ENCODE measurements at places on chromosomes 1 and 21. TPM values are rescaled to one million over a fixed set of nuclear protein-coding genes. Genes with fewer than 3 reads are reported as not detected.

Gene RGS5
- 148 TPM for total RNA-seq

DNA sequence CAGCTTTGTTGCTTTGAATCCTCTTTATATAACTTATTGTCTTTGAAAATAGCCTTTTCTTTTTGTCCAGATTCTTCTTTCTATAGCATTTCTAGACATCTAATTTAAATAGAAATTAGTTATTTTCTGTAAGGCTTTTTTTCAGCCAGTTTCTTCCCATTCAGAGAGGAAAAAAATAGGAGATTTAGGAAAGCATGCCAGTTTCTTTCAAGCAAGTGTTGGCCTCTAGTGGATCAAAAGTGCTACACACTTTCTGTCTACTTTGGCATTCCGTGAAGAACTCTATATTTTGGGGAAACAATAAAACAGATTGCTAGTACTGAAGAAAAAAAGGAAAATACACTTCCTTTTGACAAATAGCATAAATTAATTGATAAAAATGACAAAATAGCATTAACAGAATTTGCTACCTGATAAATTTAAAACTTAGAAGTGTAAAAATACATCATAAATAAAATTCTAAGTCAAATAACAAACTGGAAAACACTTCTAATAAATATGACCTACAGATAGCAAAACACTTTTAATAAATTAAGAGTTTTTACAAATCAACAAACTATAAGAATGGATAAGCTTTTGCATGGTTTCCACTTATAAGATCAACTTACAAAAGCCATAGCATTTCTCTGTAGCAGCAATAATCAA is 13.1 kb upstream of the EXO1 start:
- no peak for DNase-seq

DNA sequence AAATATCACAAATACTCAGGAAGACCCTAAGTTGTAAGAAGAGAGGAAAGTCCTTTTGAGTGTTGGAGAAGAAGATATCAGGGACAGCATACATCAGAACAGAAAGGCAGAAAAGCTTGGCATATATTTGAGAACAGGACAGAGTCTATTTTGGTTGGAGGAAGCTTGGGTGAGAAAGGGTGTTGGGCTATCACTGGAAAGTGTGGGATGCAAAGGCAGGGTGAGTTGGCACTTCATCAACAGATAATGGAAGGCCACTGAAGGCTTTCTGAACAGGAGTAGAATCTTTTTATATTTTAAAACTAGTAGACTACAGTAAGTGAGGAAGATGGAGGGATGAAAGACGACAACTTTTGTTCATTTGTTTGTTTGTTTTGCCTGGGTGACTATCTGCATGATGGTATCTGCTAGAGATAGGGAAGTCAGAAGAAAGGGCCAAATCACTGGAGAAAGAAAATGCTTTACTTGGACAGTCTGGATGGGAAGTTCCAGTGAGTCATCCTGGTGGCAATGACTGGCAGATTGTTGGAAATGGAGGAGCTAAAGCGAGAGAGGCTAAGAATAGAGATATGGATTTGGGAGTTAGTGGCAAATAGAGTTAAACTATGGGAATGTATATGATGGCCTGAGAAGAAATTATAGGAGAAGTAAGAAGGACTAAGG is 33.7 kb upstream of the KCNA2 start:
- no peak for DNase-seq

GRCh38 chr1:206794294-206794908 is 22.1 kb upstream of the IL10 start:
- no peak for DNase-seq

Gene CFAP141
- total RNA-seq: not detected

Gene KCNA2
- 1.5 TPM for total RNA-seq

DNA sequence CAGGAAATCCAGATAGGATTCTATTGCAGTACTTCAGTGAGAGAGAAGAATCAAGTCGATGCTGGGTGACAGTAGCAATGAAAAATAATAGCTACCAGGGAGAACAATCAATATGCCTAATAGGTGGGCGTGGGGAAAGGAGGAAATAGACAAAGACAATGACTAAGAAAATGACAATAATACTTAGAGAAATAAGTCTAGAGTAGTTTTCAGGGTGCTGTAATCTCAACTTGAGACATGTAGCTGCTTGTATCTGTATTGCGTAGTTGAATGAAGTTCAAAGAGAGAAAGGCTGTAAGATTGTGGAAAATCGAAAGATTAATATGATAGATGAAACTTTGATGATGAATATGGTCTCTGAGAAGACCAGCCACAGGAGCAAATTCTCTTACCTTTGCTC is 2.6 kb downstream of the STXBP3 start:
- DNase-seq: no peak

DNA sequence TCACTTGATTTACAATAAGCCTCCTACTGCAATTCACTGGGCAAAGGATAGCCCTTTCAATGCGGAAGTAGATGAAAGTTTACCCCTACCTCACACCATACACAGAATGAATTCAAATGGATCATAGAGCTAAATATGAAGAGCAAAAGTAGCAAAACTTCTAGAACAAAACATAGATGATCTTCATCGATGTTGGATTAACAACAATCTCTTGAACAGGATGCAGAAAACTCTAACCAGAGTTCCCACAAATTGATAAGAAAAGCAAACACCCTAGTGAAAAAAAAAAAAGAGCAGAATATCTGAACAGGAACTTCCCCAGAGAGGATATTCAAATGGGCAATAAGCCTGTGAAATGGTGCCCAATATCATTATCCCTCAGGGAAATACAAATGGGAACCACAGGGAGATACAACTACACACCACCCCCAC is 1.9 kb upstream of the UBASH3A start:
- DNase-seq: no peak

Gene ACTA1
- 8,188 TPM for total RNA-seq

DNA sequence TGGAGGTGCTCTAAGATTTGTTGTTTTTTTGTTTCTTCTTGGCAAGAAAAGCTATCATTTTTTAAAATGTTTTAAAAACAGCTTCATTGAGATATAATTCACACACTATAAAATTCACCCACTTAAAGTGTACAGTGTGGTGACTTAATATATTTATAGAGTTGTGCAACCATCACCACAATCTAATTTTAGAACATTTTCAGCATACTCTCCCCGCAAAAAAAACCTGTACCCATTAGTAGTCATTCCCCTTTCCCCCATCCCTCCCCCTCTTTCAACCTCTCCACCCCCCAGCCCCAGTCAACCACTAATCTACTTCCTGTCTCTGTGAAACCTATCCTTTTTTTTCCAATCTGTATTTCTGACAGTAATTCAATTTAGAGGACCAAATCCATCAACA is 30.6 kb downstream of the ZC3H11B start:
- DNase-seq: no peak

- no peak for DNase-seq
Observed at GRCh38 chr1:13929313-13929712, 229.3 kb downstream of the PRDM2 start.

Gene PRKAA2
- total RNA-seq: 156 TPM

DNA sequence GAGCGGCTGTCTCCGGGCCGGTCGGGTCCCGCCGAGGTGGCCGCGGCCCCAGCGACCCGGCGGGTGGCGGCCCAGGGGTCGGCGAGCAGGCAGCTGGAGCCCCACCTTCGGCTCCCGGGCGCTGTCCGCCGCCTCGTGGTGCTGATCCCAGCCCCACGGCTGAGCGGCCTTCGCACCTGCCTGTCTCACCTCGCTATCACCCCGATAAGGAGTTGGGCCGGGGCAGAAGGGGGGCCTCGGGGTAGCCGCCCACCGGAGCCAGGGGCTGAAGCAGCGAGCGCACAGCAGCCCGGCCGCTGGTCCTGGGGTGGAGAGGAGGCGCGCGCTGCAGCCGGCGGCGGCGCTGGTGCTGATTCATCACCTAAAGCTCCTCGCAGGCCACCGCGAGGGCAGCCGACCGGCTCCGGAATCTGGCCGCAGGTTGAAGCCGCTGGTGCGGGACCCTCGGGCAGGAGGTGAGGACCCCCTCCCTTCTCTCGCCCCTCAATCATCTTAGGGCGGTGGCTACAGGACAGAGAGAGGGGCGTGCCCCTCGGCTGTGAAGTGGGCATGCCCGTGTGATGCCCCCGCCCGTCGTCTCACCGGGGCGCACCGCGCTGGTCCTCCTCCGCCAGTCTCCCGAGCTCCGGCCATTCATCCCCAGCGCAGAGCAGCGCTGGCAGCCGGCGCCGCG is 575 bp downstream of the TRIM67 start:
- no peak for DNase-seq

GRCh38 chr1:200103966-200104583 is 76.6 kb downstream of the NR5A2 start:
- no peak for DNase-seq

GRCh38 chr1:86190873-86191272 is 34.3 kb upstream of the COL24A1 start:
- DNase-seq: no peak

Gene HTR6
- not detected for total RNA-seq

- DNase-seq: no peak
Observed at GRCh38 chr1:181789395-181789794, 272.1 kb downstream of the ZNF648 start.

- DNase-seq: no peak
Observed at GRCh38 chr1:26315874-26316850, 1.6 kb upstream of the CD52 start.

Gene VAMP4
- 12.5 TPM for total RNA-seq

DNA sequence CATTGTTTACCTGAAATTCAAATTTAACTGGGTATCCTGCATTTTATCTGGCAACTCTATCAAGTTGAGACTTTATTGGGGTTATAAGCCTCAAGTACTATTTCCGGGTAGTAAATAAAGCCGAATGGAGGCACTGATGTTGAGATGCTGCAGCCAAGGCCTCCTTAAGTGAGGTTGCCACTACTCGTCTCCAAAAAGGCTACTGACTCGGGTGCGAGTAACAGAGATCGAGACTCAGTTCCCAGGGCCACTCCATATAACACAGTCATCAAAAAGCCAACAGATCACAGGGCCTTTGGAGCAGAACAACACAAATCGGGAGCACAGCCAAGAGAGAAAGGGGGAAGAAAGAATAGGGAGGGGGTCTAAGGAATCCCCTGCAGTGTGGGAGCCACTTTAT is 524 bp downstream of the COPA start:
- DNase-seq: no peak

- no peak for DNase-seq
Observed at GRCh38 chr1:206081856-206082255, 28.9 kb downstream of the RHEX start.

GRCh38 chr1:231364192-231364591 is 26.1 kb downstream of the SPRTN start:
- no peak for DNase-seq

Gene RAB3B
- 0.02 TPM for total RNA-seq

- DNase-seq: no peak
Observed at GRCh38 chr1:27941671-27942540, 7.1 kb downstream of the SMPDL3B start.

- DNase-seq: no peak
Observed at GRCh38 chr1:173258479-173259264, 51.5 kb upstream of the TNFSF4 start.

DNA sequence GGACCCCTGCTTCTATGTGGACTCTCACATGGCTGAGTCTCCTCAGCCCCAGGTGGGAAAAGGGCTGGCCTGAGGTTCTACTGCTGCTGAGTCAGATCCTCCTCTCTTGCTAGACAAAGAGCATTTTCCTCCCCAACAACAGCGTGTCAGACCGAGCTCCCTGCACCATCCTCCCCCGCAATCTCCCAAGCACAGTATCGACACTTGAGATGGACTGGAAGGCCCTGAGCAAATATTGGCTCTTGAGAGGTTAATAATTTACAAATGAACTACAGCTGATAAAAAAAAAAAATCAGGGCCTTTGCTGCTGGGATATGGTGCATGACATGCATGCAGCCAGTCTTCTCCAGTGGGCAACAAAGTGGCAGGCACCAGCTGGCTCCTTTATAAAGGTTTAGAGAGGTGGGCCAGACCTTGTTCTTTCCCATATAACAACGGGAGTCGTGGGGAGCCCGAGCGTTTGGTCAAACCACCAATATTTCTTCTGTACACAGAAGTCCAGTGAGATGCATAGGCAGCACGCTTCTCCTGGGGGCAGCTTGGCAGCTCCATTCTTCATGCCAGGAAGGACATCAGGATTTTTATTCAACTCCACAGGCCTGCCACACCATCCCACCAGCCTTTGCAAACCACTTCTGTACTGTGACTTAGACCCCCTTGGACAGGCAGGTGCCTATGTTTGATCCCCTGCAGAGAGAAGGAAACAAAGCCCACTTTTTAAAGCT is 55.4 kb upstream of the CAMK1G start:
- no peak for DNase-seq

- DNase-seq: no peak
Observed at GRCh38 chr1:231924180-231924579, 297.6 kb downstream of the DISC1 start.
